ENCODE measurements at places on chromosomes 4 and X.

DNA sequence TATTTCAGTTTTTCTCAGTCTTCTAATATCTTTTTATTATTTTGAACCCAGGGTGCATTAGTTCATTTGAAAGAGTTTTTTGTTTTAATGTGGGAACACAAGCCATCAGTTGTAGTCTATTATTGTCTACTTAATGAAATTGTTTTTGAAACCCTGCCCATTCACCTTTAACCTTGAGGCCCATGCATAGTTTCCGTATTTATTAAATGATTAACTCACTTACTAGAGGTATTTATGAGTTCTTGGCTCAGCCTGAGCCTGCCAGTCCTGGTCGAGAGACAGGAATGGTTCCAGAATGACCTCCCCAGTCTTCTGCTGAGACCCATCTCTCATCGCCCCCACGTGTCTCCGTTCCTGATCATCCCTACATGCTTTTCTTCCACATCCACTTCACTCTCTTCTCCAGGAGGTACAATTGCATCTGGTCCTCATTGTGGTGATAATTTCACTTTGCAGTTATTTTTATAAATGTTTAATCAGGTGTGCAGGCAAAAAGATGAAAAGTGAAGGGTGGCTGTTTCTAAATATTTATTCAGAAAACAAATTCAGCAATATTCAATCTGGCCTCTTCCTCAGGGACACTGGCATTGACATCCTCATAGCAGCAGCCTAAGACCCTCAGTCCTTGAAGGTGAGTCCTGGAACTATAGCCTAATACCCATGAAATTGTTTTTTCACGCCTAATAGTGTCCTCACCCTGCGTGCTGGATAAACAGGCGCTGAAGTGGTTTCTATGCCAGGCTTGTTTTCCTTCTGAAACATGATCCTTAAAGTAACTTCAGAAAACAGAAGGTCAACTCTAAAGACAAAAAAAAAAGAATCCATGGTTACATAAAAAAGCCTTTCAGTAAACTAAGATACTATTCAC lies 112.8 kb downstream of the KDR start:
- DNase-seq, result peak; percentile 72

GRCh38 chrX:134963041-134963440 lies 27.8 kb upstream of the SMIM10 start:
- no peak for DNase-seq

DNA sequence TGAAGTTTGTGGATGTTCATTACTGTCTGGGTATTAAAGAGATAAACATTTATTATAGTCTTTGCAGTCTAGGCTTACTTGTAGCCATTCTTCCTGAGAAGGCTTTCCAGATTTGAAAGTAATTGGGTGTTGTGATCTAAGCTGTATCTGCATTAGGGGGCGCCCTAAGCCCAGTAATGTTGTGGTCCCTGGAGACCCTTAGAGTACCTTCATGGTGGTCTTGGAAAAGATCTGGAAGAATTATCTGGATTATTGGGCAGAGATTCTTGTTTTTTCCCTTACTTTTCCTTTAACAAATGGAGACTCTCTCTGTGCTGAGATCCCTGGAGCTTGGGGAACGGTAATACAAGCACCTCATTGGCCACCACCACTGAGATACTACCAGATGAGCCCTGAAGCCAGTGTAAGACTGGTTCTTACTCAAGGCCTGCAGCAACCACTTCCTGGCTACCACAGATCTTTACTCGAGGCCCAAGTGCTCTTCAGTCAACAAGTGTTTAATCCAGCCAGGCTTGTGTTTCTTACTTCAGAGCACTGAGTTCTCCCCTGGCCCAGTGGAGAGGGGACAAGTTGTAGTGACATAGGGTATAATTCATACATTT lies 63.1 kb downstream of the RTL3 start:
- no peak for DNase-seq

DNA sequence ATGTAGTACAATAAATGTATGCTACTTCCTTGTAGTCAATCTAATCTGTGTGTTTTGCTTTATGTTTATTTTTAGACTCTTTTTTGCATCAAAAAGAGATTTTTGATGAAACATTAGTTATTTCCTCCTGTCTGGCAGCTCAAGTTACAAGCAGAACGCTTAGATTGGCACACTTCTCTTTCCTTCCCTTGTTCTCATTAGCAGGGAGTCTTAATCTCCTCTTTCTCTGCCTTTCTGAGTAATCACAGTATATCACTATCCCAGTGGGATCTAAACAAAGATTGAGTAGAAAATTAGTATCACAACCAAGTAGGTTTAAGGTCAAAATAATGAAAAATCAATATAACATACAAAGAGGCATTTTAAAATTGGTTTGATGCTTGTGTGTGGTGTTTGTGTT lies 1192.6 kb downstream of the C4orf33 start:
- DNase-seq, result no peak

GRCh38 chr4:62528874-62529273 lies 1328.7 kb downstream of the ADGRL3 start:
- DNase-seq, result no peak

- no peak for DNase-seq
Observed at GRCh38 chr4:89022426-89023128, 34.4 kb downstream of the FAM13A start.

- DNase-seq, result no peak
Observed at GRCh38 chrX:122269243-122269781, 914.8 kb upstream of the GRIA3 start.

DNA sequence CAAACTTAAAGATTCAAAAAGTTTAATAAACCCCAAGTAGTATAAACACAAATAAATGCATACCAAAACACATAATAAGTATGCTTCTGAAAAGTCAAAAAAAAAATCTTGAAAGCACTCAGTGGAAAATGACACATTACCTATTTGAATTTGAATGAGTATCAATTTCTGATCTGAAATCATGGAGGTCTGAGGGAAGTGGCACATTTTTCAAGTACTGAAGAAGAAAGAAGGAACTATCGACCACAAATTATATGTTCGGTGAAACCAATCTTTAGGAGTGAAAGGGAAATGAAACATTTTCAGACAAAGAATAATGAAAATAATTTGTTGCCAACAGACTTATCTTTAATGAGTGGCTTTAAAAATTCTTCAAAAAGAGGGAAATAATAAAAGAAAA lies 12.1 kb upstream of the F9 start:
- no peak for DNase-seq

DNA sequence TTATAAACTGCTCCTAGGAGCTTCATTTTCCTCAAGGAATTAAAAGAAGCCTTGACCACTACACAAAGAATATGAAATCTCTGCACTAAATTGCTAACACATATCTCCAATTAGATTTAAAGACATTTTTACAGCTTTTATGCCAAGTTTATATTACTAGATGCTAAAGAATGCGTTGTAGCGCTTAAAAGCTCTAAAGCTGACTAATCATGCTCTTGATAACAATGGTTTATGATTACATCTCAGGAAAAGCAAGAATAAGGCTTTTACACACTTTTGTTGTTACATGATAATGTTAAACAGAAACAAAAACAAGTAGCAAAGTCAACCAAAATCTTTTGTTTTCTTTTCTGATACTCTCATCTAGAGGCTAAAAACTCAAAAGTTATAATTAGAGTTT lies 44.7 kb downstream of the SLC10A7 start:
- DNase-seq, result no peak

GRCh38 chr4:94758141-94758699 lies 465 bp downstream of the BMPR1B start:
- no peak for DNase-seq

DNA sequence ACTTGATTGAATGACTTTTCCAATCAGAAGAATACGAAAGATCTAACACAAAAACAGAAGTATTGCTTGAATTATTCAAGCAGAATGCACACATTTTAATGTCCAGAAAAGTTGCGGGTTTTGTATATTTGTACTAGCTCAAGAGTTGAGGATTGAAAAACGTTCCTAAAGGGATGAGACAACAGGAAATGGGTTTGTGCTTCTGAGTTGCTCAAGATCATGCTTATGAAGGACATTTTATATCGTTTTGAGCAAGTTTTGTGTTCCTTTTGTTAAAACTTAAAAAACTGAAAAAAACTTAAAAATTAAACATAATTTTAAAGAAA lies 353 bp upstream of the SMIM10 start:
- DNase-seq, result no peak

DNA sequence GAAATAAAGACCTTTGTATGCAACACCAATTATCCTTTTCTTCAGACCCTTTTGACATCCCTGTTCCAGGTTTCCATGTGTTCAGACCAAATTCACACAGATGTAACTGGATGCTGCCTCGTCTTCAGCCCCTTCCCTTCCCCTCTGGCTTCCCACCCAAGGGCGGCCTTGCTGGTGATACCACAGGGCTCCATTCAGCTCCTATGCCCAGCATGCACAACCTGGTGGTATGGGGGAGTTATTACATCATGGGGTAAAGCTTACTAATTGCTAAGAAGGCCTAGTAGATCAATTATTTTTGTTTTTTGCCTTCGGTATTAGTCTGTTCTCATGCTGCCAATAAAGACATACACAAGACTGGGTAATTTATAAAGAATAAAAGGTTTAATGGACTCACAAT lies 317.0 kb upstream of the CXXC4 start:
- DNase-seq, result no peak

- no peak for DNase-seq
Observed at GRCh38 chr4:143538979-143539669, 25.6 kb downstream of the SMARCA5 start.

- DNase-seq, result peak; percentile 30
Observed at GRCh38 chr4:56821381-56822243, at the start of gene SPINK2. TSS of gene SPINK2 (minus strand) at chr4:56821701. CDS start at chr4:56821662, 39 bp downstream.

DNA sequence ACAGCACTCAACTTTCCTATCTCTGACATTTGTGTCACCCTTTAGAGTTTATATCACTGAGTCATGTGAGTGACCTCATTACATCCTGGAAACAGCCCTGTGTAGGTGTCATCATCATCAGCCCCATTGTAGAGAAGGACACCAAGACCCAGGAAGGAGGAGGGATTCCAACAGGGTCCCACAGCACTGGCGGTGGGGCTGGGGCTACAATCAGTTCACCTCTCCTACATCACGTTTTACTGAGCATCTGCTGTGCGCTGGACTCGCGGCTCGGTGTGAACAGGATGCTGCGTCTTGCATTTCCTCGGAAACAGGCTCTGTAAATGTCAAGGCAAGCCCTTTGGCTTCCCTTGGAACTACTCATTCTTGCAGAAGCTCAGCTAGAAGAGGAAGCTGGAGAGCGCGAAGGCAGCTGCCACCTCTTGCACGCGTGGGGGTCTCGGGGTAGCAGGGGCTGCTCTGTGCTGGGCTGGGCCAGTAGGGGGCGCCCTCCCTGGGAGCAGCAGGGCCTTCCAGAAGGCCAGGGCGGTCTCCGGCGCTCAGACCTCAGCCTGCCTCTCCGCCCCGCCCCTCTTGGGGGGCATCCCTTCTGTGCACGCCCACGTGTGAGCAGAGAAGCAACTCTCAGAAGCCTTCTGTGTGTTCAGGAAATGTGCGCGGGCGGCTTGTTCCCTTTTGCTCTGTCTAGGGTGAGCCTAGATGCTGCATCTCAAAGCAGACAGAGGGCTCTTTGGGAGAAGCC lies 29.0 kb downstream of the REELD1 start:
- DNase-seq, result no peak

GRCh38 chrX:95101851-95102390 lies 1427.9 kb downstream of the FAM133A start:
- no peak for DNase-seq

DNA sequence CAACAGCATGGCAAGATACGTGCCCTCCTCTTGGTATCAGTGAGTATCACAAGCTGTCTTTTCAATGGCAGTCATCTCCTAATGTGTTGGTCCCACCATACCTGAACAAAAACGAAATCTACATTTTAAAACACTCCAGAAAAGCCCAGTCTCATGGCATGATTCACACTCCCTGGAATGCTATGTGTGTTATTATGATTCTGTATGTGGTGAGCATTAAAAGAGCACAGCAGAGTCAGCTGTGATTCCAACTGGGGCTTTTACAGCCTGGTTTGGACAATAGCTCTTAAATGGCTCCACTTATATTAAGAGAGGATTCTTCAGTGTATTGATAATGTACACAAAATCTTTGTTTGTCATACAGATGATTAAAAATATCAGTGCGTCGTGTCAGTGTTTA lies 274.1 kb upstream of the GK2 start:
- no peak for DNase-seq

DNA sequence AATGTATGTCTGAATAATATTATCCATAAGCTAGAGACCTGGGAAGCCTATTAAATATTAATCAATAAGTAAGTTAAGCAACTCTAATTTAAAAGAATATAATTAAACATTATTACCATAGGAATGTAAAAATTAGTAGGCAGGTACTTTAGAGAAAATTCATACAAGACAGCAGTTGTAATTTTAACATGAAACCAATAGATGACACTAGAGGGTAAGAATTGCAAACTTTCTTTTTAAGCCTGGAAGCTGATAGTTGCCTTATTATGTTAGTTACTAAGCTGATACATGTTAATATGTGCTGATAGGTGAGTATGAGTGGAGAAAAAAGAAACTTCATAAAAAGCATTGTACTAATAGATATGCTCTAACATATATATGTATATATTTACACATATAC lies 1157.4 kb downstream of the FAM133A start:
- DNase-seq, result peak; percentile 38

- peak; percentile 22 for DNase-seq
Observed at GRCh38 chr4:137124278-137124932, 407.9 kb downstream of the PCDH18 start.

- DNase-seq, result no peak
Observed at GRCh38 chr4:39616651-39617050, 22.0 kb downstream of the SMIM14 start.

DNA sequence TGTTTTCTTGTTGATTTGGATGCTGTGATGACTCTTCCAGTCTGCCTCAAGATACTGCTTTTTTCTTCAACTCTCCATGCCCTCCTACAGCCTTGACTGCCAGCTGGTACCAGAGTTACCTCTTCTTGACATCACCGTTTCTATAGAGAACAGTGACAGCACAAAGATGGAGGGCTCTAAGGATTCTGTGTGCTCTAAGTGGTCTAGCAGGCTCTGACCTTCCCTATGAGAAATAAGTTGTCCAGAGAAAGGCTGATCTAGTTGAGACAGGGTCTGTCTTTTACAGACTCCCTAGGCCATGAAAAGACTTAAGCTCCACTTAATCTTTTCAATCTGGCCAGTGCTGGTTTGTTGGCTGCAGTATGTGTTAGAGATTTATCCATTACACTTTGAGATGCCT lies at the start of gene AKAP4:
AKAP4 (minus strand) TSS at position 101 of the 400 bp plus-strand sequence. CDS start 118 bp downstream, outside the sequence.
- no peak for DNase-seq

DNA sequence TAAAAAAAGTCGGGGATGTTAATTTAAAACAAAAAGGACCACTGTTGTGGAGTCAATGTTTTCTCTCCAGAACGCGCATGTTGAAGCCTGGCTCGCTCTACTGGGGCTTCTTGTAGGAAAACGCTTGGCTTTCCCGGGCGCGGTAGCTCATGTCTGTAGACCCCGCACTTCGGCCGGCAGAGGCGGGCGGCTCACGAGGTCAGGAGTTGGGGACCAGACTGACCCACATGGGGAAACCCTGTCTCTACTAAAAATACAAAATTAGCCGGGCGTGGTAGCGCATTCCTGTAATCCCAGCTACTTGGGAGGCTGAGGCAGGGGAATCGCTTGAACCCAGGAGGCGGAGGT lies 15.6 kb downstream of the NELFA start:
- DNase-seq, result no peak
